ENCODE measurements at places on chromosomes 12 and 14.

DNA sequence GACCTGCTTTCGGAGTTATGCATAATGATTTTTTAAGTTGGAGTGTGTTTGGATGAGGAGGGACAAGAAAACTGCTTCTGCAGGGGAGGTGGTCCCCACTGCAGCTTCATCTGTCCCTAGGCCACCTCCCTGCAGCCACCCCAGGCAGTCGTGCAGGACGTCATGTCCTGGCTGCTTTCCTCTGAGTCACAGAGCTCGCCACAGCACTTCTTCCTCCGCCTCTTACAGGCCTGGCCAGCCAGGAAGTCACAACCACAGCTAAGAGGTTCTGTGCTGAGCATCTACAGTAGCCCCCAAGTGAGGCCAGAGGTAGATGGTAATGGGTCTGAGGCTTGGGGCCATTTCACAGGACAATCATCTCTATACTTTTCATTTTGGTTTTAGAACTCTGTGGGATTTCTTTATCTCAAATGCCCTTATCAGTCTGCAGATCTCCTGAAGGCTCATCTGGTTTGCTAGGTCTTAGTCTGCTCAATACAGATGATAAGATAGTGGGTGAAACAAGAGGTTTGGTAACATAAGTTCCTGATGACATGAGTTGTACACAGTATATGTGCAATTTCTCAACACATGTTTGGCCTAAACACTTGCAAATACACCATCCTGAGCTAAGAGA, 106.4 kb downstream of the ARF6 start:
- no peak for DNase-seq

- no peak for DNase-seq
These were observed 20.9 kb upstream of the APPL2 start for GRCh38 chr12:105256921-105257320.

- DNase-seq = no peak
These were observed 3.3 kb downstream of the DCAF5 start for GRCh38 chr14:69149461-69150244.

DNA sequence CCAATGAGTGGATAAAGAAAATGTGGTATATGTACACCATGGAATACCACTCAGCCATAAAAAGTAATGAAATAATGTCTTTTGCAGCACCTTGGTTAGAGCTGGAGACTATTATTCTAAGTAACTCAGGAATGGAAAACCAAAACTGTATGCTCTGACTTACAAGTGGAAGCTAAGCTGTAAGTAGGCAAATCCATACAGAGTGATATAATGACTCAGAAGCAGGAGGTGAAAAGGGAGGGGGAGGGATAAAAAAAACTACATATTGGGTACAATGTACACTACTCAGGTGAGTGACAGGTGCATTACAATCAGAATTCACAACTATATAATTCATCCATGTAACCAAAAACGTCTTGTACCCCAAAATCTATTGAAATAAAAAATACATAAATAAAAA, 15.1 kb upstream of the CLEC1A start:
- DNase-seq = no peak

- DNase-seq = no peak
These were observed 10.1 kb upstream of the JDP2 start for GRCh38 chr14:75417674-75418073.

DNA sequence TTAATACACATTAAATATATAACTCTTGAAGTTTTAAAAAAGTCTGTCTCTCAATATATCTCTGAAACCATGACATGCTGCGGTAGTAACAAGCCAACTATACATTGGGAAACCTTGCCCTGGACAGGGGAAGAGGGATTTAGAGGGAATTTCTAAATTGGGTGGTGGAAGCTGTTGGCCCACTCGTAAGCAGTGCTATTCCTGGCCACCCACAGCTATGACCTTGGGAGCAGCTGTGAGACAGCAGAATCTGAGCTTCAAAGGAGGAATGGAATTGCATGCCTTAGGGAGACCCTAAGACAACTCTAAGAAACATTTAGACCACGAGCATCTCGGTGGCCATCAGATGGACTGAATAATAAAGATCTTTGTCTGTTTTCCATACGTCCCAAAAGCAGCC, 15.8 kb upstream of the GCH1 start:
- no peak for DNase-seq

DNA sequence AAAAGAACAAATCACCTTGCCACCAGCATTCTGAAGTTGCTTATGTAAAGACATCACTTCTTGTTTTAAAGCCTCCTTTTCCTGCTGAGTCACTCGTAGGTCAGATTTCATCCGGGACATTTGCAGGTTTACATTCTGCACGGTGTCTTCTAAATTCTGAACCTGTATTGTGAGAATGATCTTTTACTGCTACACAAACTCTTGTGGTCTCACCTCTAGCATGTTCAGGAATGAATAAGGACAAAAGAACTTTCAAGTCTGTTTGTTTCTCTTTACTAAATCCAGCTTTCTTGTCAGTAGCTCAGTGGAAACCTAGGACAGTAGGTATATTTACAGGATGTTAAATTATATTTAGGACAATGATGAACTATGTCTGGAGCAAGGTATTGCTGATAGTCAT, 73.5 kb upstream of the SAV1 start:
- no peak for DNase-seq

DNA sequence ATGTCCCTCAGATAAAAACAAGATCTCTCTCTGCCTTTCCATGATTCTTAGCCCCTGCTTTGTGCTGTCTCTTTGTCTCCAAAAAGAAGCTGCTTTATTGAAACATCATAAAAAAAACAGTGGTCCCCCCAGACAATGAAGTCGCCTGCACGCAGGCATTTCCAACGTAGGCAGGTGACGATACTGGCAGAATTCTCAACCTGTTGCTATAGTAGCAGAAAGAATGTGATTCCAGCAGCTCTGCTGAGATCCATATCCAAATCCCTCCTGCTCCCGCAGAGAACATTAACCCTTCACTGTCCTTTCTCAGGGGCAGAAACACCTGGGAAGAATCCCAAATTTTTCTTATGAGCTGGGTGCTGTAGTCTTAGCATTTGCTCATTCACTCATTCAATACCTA, 84.8 kb downstream of the STON2 start:
- no peak for DNase-seq

DNA sequence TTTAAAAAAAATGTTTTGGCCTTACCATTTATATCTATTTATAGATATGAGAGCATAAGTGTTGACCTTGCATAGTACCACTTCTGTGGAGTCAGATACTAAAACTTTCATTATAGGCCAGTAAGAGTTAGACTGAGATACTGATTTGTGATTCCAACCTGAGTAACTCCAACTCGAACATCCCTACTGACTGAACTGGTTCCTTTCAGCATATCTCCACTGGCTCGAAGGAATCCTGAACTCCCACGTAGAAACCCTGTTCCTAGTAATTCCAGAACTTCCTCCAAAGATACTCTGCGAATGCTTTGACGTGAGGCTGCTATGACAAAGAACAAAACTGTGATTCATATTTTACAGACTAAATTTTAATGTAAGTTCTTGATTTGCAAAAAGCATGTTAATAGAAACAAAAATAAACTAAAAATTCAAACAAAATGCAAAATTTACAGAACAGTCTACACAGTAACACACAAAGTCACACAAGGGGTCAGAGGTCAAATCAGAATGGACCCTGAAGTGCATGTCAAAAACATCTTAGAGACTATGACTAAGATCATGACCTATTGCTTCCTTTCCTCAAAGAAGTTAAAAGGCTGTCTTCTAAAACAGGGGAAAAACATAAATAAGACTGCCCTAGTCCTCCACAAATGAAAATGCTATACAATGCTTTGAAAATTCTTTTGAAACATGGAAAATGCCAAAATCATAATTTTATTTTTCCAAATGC, 31.5 kb downstream of the HEATR5A start:
- no peak for DNase-seq
